ENCODE measurements at places on chromosomes 6 and 20.

GRCh38 chr6:112362027-112362795, 15.1 kb downstream of the RFPL4B start:
- no peak for DNase-seq

DNA sequence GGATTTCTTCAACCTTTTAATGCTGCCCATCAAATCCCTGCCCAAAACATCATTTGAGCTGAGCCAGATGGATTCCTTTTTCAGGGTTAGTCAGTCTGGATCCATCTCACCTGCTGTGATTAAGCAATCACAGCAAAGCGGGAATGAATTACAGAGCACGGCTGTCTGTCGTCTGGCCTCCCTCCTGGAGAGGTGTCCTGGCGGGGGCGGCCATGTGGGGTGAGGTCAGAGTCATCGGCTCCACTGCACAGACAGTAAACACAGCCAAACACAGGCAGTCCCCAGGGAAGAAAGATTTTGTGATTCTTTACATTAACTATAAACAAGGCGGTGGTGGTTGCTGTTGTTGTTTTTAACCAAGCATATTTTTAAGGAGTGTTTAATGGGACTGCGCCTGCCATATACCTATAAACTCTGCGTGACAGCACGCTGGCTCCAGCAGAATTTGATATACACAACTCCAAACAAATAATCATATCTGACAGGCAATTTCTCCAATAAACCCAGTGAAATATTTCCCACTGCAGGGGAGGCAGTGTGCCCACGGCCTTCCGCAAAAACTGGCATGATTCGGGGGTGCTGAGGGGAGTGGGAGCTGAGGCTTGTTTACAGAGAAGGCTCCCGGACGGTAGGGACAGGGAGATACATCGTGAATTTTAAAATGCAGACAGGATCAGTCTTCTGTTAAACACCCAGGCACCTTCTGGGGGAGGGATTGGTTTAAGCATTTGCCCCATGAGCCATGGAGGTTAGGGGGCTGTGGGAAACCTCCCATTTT, 232.0 kb upstream of the PMEPA1 start:
- DNase-seq: no peak

DNA sequence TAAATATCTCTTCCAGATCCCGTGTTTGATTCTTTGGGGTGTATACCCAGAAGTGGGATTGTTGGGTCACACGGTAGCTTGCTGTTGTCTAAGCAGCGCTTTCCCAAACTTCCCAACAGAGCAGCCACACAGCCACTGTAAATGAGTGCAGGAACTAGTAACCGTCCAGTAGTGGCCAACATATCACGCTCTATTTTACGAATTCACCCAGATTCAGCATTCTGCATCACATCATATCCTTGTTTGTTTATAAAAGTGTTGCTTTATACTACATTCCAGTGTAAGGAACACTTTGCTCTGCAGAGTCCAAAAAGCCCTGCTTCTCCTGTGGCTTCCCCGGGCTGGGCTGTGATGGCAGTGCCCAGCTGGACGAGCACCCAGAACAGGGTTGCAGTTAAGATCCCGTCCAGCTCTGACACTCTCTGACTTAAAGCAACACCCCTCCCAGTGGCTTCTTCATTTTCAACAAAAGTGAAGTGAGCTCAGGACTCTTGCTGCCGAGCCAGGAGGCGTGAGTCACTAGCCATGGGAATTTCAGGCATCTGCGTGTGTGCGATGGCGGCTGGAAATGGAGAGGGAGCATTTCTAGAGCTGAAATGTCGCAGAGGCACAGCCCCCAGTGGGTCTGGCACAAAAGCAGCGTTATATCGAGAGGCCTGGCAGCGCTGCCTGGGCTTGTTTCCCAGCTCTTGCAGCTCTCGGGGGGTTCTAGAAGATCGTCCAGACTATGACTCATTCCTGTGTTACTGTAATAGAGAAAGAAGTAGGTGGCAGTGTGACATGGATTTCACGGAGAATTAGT, 216.3 kb upstream of the ECI2 start:
- DNase-seq: peak; percentile 96

GRCh38 chr20:19758133-19758500, at the start of gene RIN2:
Gene RIN2 (plus strand): TSS chr20:19758258. CDS start chr20:19889602, 131,344 bp downstream.
- no peak for DNase-seq

- no peak for DNase-seq
These were observed 71.0 kb upstream of the MARCKS start for GRCh38 chr6:113786168-113786567.

DNA sequence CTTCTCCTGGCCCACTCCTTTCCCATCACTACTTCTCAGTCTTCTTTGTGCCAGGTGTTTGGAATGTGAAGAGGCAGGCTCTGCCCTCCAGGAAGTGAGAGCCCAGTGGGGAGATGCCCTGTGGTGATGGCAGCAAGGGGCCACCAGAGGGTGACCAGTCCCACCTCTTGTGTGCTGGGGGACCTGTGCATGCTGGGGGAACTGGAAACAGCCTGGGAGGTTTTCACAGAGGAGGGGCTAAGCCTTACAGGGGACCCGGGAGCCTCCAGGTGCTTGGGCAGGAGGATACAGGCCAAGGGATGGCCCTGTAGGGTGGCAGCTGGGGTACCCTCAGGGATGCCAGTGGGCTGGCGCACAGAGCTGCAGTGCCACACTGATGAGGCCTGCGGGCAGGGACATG, 72.3 kb downstream of the RAMACL start:
- peak; percentile 7 for DNase-seq

DNA sequence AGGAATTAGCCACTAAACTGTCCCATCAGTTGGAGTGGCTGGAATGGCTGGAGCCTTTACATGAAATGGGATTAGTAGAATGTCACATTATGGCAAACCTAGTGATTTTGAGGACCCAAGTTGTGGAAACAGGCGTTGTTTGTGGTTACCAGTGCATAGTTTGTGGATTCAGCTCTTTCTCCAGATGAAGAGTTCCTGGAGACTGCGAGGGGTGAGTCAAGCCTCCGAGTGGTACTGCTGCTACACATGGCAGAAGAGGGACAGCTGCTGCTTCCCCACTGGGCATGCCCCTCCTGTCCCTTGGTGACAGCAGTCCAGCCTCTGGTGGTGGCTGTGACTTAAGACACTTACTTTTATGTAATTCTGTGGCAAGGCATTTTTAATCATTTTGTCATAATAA, 94.2 kb upstream of the SCP2D1 start:
- DNase-seq: peak; percentile 48

DNA sequence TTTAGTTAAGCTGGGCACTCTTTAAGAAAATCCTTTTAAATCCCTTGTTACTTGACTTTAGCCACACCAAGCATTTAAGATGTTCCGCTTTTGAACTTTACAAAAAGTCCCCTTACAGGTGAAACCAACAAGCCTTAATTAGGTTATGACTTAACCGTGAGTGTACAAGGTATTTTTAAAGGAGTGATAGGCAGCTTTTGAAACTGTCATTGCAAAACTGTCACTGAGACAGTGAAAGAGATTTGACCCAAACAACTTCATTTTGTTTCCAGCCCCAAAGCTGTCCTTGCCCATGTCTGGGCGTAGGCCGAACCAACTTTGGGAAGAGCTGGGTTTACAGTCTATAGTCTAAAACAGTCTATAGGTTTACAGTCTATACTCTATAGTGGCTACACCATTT, 305.4 kb downstream of the FARS2 start:
- no peak for DNase-seq

DNA sequence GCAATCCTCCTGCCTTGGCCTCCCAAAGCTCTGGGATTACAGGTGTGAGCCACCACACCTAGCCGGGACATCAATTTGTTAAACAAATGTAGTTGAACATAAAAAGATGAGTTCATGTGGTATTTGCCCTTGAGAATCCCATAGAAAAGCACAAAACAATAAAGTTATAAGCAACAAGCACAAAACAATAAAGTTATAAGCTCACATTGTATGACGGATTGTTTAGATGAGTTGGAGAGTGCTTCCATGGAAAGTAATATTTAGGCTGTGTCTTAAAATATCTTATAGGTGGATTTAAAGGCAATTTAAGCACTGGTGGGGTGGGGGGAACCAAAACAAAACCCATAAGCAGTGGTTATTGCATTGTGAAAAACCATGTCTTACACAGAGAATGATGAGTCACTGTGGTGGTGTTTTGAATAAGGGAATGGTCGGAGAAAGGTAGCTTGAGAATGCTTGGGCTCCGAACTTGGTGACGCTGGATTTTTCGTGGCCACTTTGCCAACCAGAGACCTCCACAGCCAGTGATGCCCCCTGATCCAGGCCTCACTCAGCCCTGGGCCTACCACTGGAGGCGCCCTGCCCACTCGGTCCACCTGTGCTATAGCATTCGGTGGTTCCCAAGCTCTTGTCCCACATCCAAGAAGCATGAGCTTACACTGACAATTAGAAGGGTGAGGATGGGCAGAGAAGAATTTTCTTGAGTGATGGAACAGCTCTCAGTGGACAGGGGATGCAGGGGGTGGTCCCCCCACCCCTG, 256.0 kb downstream of the CDKAL1 start:
- no peak for DNase-seq

DNA sequence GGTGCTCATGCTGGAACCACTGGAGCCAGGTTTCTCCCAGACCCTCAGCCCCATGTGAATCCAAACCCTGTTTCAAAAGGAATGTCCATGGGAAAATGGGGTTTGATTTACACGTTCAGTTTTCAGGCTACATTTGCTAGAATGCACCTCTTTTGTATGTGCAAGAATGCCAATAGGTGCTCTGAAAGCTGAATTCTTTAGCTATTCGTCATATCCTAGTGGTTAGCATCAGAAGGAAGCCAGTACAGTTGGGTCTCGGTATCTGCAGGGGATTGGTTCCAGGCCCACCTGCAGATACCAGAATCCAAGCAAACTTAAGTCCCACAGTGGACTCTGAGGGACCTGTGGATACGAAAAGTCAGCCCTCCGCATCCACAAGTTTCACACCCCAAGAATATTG, 93.4 kb downstream of the UST start:
- DNase-seq: peak; percentile 13

DNA sequence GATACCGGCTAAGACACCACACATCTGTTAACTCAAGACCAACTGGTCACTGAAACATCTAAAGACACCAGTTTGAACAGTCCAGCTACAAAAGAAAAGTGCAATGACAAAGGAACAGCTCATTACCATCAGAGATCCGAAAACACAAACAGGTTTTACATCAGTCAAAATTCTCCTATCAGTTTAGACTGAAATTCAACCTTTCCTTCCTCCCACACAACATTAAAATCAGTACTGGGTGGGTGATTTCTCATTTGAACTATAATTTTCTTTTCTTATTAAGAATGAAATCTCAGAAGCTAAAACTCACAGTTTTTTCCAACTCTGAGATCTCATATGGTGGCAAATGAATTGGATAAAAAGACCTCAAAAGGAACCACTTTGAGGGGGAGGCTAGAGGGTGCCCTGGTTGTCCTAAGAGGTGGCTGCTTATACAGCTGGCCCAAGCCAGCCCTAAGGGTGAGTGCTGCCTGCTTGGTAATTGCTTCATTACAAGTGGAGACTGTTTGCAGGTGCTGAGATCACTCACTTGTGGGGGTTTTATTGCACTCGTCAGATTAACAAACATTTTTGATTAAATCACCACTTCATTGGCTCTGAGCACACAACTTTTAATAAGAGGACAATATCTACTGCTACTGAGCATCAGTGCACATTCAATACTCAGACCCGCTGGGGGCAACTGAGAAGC, 4.3 kb downstream of the CCDC167 start:
- no peak for DNase-seq

DNA sequence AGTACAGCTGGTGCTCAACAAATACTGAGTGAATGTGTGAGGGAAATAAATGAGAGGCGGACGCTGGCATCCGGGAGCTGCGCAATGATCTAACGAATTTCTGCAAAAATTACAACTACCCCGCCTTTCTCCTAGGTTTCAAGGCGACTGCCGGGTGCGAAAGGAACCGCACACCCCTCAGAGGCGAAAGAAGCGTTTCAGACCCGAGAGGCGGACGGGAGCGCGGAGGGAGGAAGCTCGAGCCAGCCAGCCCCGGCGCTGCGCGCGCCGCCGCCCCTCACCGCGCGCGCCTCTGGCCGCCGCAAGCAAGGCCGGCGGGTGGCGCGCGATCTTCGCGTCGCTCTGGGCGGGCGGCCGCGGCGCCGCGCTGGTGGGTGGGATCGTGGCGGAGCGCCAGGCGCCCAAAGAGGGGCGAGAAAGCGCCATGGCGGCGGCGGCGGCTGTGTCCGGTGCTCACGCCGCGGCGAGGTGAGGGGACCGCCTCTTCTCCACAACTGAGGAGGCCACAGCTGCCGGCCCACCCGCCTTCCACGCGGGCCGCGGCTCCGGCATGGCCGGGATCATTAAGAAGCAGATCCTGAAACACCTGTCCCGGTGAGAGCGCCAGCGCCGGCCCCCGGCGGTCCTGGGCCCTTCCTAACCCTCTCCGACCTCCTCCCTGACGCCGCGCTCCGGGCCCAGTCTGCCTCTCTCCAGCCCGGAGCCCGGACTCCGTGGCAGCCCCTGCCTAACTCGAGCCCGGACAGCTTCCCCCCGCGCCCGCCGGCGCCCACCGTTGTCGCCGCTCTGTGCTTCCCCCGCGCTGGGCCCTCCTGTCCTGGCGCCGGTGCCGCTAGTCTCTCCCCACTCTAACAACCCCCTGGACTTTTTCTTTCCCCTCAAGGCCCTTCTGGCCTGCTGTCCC, at the start of gene BLTP3A:
BLTP3A (plus strand) TSS at position 383 of the 904 bp plus-strand sequence; CDS start at position 551, 168 bp downstream.
- DNase-seq: peak; percentile 77

- no peak for DNase-seq
These were observed 118.3 kb downstream of the SLC23A2 start for GRCh38 chr20:4883051-4883450.

- DNase-seq: no peak
These were observed 27.0 kb upstream of the SLA2 start for GRCh38 chr20:36672991-36673390.

- no peak for DNase-seq
These were observed 99.8 kb upstream of the PLEKHG1 start for GRCh38 chr6:150499882-150500312.

DNA sequence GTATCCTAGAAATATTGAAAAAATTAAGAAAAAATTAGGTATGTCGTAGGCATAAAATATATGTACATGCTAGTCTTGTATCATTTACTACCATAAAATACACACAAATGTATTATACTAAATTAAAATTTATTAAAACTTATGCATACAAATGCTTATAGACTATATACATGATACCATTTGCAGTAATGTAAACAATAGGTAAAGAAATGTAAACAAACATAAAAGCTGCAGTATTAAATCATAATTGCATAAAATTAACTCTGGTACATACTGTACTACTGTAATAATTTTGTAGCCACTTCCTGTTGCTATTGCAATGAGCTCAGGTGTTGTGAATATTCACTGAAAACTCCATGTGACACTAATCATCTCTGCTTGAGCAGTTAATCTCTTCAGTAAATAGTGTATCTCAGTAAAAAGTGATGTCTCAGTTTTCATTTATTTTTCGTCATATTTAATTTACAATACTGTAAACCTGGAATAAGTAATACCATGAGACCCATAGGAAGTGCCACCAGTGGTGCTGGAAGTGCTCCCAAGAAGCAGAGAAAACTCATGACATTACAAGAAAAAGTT, 29.3 kb downstream of the RALGAPB start:
- no peak for DNase-seq

- no peak for DNase-seq
These were observed 77.2 kb downstream of the GCNT2 start for GRCh38 chr6:10598084-10598960.

DNA sequence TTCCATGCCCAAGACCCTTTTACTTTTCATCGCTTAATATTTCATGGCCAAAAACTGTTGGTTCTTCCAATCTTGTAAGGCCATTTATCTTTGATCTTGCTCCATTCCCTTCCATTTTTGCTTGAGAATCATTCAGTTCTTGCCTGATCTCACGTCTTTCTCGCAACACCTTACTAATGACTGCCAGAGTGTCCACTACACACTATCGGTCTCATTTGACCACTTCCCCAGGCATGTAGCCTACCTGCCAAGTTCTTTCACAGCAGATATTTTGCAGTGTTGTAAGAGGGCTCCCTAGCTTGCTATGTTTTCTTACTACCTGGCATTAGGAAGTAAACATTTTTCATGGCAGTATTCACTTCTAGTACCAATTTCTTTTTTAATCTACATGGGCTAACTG, 248.0 kb downstream of the ESR1 start:
- DNase-seq: no peak

All from EL (cell line).